Inflammatory macrophage (primary cell): ENCODE measurements at places on chromosomes 3 and 15.

- no peak for DNase-seq
Observed at GRCh38 chr15:68593828-68594532, 15.2 kb downstream of the CORO2B start.

DNA sequence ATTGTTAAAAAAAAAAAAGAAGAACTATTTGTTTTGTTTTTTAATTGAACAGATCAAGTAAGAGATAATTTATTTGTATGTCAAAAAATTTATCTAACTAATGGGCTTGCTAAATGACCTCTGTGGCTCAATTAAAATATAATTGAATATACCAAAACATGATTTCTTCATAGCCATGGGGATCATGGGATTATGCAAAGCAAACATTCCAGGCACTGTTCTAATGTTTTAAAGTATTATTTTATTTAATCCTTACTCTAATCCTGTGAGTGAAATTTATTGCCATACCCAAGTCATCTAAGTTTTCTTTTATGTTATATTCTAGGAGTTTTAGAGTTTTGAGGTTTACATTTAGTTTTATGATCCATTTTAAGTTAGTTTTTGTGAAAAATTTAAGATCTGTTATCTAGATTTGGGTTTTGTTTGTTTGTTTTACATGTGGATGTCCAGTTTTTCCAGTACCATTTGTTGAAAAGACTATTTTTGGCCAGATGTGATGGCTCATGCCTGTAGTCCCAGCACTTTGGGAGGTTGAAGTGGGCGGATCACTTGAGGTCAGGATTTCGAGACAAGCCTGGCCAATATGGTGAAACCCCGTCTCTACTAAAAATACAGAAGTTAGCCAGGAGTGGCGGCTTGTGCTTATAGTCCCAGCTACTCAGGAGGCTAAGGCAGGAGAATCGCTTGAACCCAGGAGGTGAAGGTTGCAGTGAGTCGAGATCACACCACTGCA lies 52.3 kb upstream of the CNOT10 start:
- DNase-seq: peak; percentile 65

GRCh38 chr3:27507515-27508266 lies 23.5 kb upstream of the SLC4A7 start:
- no peak for DNase-seq

DNA sequence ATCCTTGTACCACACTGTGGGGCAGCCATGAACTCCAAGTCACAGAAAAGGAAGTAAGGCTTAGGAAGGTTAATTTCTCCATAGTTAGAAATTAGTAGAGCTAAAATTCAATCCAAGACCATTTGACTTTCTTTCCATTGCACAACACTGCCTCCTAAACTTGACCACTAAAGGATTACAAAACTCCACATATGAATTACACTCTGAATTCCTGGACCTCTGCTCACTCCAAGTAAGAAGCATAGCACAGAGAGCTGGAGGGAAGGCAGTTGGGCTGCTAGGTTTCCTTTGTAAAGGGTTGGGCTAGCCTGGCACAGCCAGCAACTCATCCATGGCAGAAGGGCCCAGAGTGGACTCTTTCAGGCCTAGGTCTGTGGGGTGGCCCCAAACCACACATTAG lies 134.4 kb downstream of the MYLK start:
- peak; percentile 56 for DNase-seq

- no peak for DNase-seq
Observed at GRCh38 chr15:69849232-69849610, 248.5 kb downstream of the TLE3 start.

DNA sequence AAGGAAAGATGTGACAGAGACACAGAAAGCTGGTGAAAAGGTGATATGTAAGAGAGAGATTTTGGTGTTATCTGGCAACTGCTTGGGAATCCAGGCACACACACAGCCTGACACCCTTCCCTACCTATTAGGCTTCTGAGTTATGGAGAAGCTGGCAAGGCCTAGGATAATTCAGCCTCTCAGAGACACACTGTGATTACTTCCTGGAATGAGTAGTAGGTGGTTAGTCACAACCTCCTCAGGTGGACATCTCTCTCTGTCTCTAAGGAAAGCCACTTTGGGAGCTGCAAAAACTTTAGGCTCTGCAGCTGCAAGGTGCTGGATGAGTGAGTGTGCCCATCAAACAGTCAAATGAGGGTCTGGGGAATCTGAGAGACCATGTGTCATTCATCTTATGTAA lies 201.9 kb downstream of the PDCD6IP start:
- DNase-seq: no peak

GRCh38 chr3:186902154-186902553 lies 28.2 kb upstream of the ST6GAL1 start:
- no peak for DNase-seq

- no peak for DNase-seq
Observed at GRCh38 chr3:62604751-62605351, 231.5 kb upstream of the FEZF2 start.

DNA sequence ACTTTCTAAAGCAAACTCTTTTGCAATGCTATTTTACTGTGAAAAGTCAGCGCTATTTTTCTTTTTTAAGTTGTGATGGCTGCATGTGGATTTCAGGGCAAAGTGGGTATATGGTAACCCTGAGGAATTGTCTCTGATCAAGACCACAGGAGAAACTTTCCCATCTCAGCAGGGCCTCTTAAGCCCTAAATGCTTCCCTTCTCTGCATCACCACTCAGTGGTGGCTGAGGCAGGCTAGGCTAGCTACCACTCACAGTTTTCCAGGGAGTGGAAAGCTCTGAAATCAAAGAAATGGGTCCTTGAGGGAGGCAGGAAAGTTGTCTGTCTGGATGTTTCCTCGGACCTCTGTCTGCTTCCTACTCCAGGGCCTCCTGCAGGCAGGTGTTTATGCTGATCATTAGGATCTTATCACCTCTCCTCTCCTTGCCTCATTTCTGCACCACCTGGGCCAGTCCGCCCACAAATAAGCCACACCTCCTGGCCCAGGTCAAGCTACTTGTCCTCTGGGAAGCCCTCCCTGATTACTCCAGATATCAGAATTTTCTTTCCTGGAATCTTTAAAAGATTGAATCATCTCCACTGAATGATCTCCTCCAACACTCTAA lies 37.0 kb downstream of the CEMIP start:
- DNase-seq: no peak

DNA sequence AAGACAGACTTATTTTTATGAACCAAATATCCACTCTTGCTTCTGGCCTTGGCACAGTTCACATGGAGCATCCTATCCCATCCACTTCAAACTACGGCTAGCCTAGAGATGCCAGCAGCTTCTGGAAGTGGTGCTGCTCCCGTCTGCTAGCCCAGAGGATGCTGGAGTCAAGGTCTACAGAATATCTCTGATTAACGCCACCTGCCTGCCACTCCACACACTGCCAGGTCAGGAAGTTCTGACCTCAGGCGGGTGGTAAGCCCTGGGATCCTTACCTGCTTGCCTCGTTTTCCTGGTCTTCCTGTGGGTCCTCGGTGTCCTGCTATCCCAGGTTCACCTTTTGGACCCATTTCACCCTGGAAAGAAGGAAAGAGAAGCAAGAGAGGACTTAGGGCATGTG lies 42.9 kb downstream of the EAF1 start:
- DNase-seq: no peak

GRCh38 chr3:97121386-97121785 lies 307.0 kb downstream of the EPHA6 start:
- no peak for DNase-seq

GRCh38 chr3:191355406-191355805 lies 25.1 kb upstream of the UTS2B start:
- no peak for DNase-seq

DNA sequence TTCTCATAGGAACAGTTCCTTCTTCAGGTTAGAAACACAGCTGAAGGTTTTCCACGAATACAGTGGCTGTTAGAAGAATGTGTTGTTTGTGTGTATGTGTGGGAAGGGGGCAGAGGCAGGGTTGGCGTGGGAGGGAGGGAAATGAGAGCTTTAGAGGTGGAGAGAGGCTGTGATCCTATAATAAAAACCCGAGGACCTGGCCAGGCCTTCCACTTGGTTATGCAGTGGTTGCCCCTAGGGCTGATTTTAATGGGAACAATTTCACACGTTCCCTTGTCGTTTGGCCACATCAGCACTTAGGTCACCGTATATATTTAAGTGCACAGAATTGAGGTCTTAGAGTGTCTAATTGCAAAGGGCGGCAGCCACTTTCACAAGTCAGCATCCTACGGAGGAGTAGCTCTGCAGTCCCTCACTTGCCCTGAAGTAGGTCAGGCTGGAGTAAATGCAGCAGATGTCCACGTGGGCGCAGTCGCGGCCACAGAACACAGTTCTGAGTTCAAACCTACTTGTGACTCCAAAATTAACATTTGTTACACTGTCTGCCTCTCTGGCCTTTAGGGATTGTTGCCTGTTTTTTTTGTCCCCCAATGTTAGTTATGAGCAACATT lies 85.6 kb downstream of the PDCD6IP start:
- peak; percentile 7 for DNase-seq

GRCh38 chr3:64918989-64919388 lies 231.2 kb upstream of the ADAMTS9 start:
- no peak for DNase-seq

DNA sequence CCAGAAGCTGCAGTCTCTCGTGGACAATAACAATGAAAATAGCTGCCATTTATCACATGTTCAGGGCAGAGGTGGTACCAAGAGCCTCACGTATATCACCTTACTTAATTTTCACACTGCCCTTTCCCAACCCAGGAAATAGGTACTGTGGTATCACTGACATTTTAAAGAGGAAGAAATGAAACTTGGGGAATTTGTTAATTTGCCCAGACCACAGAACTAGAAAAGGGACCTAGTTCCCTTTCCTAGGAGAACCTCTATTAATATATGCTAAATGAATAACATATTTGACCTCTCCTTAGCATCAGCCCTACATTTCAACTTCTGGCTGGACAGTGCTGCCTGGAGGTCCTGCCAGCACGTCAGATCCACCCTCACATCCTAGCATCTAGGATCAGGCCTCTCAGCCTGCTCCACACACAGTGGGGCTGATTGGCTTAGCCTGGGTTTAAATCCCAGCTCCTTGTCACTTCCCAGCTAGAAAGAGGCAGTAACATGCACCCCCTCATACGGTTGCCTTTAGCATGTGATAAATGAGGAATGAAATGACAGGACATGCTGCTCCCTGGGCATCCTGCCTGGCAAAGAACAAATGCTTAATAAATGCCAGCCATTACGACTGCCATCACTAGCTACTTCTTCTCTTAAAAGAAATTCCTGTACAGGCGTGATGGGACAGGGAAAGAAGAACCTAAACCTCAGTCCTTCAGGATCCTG lies 95.1 kb upstream of the TNFAIP8L3 start:
- peak; percentile 77 for DNase-seq

- no peak for DNase-seq
Observed at GRCh38 chr3:72595927-72596610, 252.2 kb downstream of the SHQ1 start.
